Fibroblast of skin of scalp (primary cell): ENCODE measurements at places on chromosomes 4 and X.

- DNase-seq = no peak
These were observed 123.5 kb upstream of the WDR1 start for GRCh38 chr4:10239982-10240654.

- DNase-seq = peak; percentile 63
These were observed 225.1 kb downstream of the CBR4 start for GRCh38 chr4:168784786-168785461.

DNA sequence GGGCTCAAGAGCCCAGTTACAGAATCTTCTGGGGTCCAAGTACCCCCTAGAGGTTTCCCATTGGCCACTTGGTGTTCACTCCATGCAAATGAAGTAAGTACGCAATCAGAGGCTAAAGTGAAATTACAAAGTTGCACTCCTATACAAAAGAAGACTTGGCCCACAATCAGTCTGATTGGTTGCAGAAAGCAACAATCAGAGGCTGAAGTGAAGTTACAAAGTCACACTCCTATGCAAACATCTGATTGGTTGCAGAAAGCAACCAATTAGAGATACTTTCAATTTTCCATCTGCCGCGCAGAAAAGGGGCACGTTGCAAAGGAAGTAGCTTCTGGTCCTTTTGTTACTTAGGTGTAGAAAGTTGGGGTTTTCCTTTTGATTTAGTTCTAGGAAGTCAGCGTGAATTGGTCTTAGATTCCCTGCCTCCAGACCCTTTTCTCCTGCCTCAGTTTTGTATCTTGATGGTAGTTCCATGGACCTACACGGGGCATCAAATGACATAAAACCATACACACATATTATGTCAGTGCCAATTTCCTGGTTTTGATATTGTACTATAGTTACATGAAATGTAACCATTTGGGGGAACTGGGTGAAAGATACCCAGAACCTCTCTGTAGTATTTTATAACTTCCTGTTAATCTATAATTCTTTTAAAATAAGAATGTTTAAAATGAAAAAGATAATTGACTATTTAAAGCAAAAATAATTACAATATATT is 12.4 kb upstream of the PIN4 start:
- DNase-seq = peak; percentile 4

GRCh38 chrX:50762578-50762977 is 51.4 kb downstream of the SHROOM4 start:
- no peak for DNase-seq

GRCh38 chrX:23782455-23782854 is 518 bp upstream of the SAT1 start:
- no peak for DNase-seq

DNA sequence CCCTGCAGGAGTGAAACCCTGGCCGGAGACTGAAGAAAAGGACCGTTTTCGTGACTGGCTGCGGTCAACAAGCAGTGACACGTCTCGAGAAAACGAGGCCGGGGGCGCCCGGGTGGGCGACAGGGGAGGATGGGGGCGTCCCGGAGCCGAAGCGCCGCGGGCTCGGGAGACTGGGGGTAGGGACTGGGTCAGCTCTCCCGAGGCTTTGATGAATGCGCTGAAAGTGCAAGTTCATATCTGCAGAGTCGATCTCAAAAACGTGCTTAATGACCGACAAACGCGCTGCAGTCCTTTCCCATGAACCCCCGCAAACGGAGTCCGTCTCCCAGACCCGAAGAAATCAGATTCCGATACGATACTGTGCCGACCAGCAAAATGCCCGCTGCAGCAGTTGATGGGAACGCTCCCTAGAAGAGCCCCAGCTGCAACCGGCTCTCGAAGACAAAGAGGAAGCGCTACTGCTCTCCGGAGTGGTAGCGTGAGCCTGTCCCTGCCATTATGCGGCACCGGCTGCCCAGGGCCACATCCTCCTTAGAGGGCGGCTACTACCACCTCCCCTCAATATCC is 806 bp upstream of the CD99L2 start:
- DNase-seq = no peak

- no peak for DNase-seq
These were observed 7.5 kb upstream of the BMP2K start for GRCh38 chr4:78768452-78769180.

DNA sequence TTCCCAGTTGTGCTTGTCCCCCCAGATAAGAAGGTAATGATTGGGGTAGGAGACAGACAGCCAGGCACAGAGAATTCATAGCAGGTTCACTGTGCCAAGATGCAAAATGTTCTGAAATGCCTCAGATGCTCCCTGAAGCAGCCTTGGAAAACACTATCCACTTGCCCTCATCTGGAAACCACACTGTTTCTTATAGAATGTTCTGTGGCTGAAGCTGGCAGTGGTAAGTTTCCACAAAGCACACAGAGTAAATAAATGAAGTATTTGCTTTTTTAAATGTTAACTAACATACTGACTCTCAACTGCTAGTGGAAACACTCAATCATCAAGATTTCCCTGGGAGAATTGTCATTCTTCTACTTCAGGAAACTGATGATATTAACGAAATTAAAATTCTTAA is 311.4 kb downstream of the PRDM5 start:
- no peak for DNase-seq

DNA sequence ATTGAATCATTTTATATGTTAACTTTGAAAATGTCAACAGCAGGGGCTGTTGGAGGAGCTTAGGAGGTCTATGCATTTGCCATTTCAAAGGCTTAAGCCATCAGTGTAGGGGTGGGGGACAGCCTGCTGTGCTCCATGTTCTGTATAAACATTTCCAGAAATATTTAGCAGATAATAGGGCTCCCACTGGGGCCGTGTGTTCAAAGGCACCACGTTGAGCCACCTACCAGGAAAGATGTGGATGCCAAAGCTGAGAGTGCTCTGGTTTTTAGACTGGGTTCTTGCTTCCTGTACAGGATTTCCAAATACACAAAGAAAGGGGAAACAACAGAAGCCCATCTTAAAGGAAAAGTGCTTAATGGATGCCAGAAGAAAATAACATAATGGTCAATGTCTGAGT is 219.5 kb downstream of the CENPC start:
- DNase-seq = no peak

- DNase-seq = no peak
These were observed 51.0 kb downstream of the ADGRL3 start for GRCh38 chr4:61251129-61251528.

DNA sequence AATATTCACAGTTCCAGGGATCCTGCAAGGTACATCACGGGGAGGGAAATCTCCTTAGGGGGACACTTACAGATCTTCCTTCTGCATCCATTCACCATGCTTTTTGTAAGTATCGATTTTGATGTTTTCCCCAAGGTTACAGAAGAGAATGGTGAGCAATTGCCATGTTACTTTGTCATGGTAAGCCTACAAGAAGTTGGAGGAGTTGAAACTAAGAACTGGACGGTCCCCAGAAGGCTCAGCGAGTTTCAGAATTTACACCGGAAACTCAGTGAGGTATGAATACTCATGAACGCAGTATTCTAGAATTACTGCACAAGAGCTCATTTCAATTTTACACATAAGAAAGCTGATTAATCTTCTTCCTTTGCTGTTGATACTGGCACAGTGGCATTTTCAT is 53.9 kb downstream of the LRP2BP start:
- no peak for DNase-seq

GRCh38 chr4:26509681-26510333 is 19.5 kb upstream of the CCKAR start:
- DNase-seq = no peak

DNA sequence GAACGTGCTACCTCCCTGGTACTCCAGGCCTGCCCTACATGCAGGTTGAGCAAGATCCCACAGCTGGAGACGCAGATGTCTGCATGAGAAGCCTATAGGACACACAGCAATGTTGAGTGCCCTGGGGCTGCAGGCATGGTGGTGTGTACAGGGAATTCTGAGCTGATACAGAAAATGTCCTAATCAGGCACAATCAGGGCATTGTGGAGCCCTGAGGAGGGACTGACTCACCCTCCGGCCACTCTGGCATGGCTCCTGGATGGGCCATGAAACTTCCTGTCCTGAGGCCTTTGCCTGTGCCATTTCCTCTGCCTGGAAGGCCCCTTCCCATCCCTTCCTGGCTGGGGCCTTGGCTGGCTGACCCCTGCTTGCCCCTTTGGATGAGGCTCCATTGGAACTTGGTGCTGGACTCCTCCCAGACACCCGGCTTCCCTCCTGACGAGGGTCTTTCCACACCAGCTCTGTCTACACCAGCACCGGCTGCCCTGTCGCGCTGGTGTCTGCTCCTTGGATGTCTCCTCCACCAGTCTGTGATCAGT is 16.7 kb upstream of the AFAP1 start:
- no peak for DNase-seq

DNA sequence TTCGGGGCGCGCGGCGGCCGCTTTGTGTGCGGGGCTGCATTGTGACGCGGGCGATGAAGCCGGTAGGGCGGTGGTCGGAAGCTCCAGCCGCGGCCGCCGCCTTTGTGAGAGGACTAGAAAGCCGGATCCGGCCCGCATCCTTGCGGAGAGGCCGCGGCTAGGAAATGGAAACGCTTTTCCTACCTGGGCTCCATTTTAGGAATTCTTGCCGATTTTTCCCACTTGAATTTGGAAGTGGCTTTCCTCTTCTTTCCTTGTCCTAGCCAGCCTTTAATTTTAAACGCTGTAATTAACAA is 708 bp downstream of the TMSB4X start:
- no peak for DNase-seq

GRCh38 chr4:176302283-176303275 is 17.2 kb upstream of the SPCS3 start:
- peak; percentile 84 for DNase-seq

DNA sequence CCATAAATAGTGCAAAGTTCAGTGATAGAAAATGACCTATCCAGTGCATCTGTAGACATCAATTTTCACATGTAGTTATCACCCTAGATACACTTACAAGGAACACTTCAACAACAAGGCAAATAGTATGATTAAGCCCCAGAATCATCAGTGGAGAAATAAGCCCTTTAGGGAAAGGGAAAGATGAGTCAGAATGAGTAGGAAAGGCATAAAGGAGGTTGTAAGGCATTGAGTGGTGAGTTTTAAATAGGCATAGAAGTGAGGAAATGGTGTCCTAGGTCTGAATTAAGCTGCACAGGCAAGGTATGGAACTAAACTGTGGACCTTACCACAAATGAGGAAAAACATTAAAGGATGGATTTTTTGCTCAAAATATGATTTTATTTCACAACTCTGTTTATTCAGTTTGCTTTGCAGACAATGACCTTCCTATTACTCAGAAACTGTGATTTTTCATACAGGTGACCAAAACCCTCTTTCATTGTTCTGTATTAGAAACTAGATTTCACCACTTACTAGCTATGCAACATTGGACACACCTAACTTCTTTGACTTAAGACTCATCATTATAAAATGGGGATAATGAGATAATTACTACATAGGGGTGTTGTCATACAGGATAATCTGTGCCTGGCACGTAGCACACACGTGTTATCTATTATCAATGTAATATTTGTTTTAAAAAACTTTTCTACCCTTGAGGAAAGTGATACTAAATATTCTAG is 57.0 kb upstream of the MAP9 start:
- DNase-seq = no peak

DNA sequence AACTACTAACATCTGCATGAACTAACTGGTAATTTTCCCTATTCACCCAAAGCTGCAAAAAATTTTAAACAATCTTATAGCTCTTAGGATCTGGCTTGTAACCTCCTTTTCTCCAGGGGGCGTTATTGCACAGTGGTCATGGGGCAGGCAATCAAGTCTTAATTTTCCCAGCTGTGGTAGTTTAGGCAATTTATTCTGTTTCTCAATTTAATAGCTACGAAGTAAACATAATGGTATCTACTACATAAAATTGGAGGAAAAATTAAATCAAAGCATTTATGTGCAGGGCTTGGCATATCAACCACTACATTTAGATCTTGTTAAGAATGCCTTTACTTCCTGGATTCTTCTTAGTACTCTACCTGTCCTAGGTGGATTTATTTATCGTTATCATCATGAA is 137.4 kb upstream of the GUCY1A1 start:
- DNase-seq = no peak

DNA sequence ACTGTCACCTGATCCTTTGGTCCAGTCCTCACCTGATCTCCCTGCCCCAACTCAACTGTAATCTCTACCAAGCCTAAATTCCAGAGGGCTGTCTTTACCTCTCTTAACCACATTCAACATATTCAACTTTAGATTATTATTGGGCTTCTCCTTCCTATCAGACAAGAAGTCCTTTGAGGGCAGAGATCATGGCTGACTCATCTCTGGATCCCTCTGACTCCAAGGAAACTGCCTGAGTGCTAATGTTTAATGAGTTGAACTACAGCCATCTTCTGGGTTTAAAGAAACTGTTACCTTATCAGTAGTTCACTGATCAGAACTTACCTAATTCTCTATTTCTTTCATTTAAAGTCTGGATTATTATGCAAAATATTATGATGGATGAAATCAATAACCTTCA is 135.7 kb downstream of the GPC3 start:
- peak; percentile 8 for DNase-seq
